Iris pigment epithelial cell (primary cell): ENCODE measurements at places on chromosomes 7 and 10.

- DNase-seq, result no peak
Observed at GRCh38 chr10:7933262-7933661, 115.0 kb downstream of the TAF3 start.

GRCh38 chr7:2049782-2050510 lies 182.8 kb downstream of the MAD1L1 start:
- DNase-seq, result no peak

DNA sequence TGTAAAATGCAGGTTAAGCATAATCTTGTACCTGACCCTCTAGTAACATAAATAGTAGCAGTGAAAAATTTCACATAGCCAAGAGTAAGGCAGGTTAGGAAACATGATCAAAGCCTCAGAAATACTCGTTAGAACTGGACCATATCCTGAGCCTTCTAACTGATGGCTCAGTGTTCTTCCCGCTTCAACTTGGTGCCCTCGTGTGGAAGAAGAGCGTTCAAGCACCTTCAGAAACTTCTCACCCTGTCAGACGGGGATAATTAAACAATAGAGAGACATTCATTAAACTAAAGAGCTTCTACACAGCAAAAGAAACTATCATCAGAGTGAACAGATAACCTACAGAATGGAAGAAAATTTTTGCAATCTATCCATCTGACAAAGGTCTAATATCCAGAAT lies 124.5 kb downstream of the MYOF start:
- DNase-seq, result peak; percentile 46

DNA sequence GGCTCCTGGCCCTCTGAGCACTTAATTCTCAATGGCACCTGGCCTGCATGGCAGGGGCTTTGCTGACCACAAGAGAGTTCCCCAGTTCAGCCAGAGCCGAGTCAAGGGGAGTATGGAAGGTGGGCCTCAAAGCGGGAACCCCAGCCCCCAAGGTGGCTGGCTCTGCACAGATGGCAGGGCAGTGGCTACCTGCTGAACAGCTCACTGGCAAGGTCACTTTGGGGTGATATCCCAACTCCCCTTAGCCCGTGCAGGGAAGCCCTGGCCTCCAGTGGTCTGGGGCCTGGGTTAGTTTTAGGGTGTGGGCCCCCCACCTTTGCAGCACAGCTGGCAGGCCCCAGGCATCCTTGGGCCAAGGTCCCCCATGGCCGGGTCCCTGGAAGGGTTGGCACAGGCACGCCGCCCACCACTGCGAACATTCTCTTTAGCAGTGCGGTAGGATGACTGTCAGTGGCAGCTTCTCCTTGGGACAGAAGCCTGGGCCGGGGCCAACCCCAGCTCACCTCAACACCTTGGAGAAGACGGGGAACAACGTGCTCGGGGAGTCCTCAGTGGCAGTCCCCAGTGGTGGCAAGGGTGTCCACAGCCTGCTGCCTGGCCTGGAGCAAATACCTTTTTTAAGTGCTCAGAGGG lies 36.8 kb downstream of the PPIF start:
- DNase-seq, result no peak

DNA sequence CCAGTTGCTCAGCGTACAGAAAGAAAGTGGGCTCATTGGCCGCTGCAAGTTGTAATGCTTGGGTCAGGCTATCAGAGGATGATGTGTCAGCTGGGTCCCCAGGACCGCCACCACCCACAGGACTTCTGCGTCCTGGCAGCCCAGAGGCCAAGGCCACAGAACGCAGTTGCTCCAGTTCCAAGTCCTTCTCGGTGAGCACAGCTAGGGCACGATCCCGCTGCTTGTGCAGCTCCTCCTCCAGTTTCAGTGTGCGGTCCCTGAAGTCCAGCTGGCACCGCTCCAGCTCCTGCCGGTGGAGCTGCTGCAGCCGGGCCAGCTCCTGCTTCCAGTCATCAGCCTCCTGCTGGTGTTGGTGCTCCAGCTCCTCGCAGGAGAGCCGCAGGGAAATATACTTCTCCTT lies 3.0 kb downstream of the GCC1 start:
- DNase-seq, result peak; percentile 23

- no peak for DNase-seq
Observed at GRCh38 chr7:38907766-38908165, 1.2 kb downstream of the VPS41 start.

GRCh38 chr7:17854261-17855047 lies 85.8 kb downstream of the SNX13 start:
- peak; percentile 25 for DNase-seq

DNA sequence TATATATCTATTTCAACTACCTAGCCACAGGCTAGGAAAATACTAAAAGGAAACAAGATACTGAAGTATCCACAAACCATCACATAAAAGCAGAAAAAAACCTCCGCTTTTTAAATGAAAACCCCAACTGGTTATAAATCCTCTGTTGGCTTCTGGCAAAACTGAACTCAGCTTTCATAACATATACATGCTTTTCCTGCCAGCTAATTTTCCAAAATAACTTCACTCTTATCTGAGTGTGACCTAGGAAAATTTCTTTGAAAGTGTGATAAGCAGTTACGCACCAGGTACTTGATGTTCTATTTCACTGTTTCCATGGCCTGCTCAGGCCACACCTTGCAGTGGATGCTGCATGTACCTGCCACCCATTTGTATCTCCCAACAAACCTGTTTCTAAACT lies 11.8 kb downstream of the FAM3C start:
- no peak for DNase-seq

DNA sequence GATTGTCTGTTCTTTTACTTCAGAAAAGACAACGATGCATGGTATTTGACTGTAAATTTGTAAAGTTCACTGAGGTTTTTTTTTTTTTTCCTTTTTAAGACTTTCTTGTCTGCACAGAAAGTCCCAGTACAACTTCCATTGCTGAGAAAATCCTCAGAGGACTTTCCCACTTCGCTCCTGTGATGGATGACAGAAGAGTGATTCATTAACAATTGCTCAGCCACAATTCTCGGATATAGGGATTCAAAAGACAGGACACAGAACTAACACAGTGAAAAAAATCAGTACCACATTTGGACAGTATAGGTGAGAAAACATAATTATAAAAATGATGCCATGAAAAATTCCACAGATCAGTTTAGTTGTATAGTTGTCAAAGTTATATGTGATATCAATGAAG lies 48.0 kb downstream of the SEC23IP start:
- peak; percentile 41 for DNase-seq

- DNase-seq, result no peak
Observed at GRCh38 chr7:49635800-49636199, 137.6 kb upstream of the VWC2 start.

DNA sequence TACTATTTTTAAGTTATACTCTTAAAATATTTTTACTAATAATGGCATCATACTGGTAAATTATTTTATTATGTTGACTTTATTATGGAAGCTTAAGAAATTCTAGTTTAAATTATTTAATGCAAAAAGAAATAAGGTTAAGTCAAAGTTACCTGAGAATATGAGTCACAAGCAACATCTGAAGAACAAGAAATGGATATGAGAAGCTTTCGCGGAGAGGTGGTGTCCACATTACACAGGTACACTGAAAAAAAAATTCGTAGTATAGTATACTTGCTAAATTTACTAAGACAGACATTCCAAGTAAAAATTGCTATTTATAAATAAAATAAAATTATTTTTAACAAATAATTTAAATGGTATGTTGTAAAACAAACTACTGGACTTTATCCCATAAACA lies 143.8 kb downstream of the AVL9 start:
- DNase-seq, result no peak

- no peak for DNase-seq
Observed at GRCh38 chr10:59125666-59126065, 50.8 kb upstream of the PHYHIPL start.

GRCh38 chr7:39978230-39978934 lies 28.3 kb downstream of the CDK13 start:
- no peak for DNase-seq

- no peak for DNase-seq
Observed at GRCh38 chr10:21203473-21204107, 306.5 kb upstream of the NEBL start.

- DNase-seq, result no peak
Observed at GRCh38 chr7:64686493-64687184, 20.7 kb downstream of the ZNF107 start.

DNA sequence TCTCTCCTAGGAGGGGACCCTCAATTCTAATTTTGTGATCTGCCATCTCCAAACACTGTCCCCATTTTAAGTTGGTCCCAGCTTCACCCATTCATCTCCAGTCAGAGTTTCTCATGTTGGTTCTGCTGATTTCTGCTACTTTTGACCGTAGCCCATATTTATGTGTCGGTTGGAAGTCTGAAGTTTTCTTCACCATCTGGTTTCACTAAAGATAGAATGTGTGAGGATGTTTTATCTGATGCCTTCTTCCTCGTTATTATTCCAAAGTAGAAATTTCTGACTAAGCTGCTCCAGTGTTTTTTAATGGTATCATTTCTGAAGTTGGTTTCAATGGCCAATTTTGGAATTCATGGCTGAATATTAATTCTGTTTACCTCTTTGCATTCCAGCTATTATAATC lies 21.3 kb upstream of the IFIT2 start:
- no peak for DNase-seq

- no peak for DNase-seq
Observed at GRCh38 chr7:42947521-42947920, 15.3 kb downstream of the MRPL32 start.

DNA sequence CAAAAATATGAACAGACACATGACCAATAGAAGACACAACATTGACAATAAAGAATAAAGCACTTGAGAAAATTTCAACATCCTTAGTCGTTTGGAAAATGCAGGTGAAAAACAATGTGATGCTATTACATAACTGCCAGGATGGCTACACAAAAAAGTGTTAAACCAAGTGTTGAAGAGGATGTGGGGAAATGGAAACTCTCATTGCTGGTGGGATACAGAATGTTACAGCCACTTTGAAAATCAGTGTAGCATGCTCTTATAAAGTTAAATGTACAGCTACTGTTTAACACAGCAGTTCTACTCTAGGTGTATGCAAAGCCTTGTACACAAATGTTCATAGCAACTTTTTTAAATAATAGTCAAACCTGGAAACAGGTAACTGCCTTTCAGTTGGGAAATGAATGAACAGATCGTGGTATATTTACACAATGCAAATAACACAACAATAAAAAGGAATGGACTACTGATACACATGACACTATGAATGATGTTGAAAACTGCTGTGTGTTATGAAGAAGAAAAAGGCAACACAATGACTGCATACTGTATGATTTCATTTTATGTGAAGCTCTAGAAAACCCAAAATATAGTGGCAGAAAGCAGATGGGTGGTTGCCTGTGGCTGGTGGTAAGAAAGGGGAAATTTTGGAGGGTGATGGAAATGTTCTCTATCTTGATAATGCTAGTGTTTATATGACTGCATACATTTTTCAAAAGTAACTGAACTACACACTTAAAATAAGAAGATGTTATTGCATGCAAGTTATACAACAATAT lies 102.2 kb upstream of the VIPR2 start:
- no peak for DNase-seq

- DNase-seq, result peak; percentile 41
Observed at GRCh38 chr7:94656925-94657731, 1.2 kb upstream of the SGCE start.
